ENCODE measurements at places on chromosomes 12 and 14.

- no peak for DNase-seq
Observed at GRCh38 chr12:32698285-32698684, 19.2 kb downstream of the DNM1L start.

DNA sequence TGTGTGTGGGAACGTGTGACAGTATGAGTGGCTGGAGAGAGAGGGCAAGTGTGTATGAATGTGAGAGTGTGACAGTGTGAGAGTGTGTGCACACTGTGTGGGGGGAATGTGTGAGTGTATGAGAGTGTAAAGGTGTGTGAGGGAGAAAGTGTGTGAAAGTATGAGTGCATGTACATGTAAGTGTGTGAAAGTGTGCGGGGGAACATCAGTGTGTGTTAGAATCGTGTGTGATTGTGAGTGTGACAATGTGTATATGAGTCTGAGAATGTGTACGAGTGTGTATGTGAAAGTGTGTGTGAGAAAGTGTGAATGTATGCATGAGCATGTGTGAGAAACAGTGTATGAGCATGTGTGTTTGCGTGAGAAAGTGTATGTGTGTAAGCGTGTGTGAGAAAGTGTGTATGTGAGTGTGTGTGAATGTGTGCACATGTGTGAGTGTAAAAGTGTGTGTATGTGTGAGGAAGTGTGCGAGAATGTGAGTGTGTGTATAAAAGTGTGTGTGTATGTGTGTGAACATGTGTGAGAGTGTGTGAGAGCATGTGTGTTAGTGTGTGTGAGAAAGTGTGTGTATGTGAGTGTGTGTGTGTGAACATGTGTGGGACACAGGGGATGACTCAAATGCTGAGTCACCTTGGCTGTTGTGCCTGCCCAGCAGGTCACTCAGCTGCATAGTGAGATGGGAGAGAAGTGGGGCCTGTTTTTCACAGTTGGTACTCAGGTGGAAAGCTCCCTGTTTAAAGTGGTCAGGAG is 220.5 kb upstream of the TBX3 start:
- peak; percentile 46 for DNase-seq

DNA sequence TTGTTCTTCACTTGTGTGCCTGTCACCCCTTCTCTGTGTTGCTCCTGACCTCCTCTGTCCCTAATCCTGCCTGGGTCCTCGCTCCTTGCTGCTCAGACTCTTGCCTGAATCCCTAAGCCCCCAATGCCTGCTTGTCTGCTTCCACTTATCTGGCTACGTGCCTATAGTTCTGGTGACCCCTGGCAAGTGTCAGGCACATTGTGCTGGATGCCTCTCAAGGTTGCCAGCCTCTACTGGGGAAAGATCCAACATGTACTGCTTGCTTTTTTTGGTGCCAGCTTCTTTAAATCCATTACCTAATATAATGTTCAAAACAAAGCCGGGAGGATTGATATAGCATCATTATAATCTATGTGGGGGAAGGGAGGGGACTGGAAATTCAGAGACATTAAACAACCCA is 448.0 kb upstream of the CCDC196 start:
- DNase-seq, result no peak

GRCh38 chr12:104521731-104522130 is 65.0 kb downstream of the CHST11 start:
- peak; percentile 56 for DNase-seq

DNA sequence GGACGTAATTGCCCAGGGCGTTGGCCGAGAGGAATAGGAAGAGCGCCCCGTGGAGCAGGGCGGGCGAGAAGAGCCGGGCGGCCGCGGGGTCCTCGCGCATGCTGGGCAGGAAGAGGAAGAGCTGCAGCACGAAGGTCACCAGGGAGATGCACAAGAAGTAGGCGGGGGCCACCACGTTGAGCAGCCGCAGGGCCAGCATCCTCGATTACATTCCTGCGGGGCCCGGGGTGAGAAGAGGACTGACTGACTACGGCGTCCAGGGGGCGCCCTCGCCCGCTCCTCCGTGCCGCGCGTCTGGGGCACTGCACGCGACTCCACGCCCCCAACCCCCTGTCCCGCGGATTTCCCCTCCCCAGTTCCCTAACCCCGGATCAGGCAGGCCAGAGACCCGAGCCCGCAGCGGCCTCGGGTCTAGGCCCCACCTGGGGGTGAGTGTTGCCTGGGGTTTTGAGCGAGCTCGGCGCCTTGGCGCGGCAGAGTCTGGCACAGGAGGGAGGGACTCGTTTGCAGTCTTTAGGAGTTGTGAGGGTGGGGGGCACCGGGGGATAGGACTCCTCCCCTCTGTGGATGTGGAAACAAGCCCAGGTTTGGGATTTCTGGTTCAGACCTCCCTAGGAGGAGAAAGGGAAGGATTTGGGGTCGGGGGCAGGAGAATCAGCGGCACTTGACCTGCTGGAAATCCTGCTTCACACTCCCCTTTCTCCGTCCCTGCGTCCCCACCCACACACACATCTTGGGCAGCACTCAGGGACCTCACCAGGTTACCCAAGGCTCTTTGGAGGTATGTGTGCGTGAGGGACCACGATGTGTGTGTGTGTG is 1.8 kb downstream of the ZDHHC22 start:
- peak; percentile 39 for DNase-seq
